Activated CD8-positive, alpha-beta T cell treated with anti-CD3 and anti-CD28 coated beads for 36 hours (primary cell): ENCODE measurements at places on chromosomes 4 and X. TPM values are rescaled to one million over a fixed set of nuclear protein-coding genes. Genes with fewer than 3 reads are reported as not detected.

FAM241A gene
- 4.1 TPM for total RNA-seq

GRCh38 chrX:136635235-136635634 is 12.7 kb upstream of the CD40LG start:
- peaks cover 71% of the 10 kb centered on the region for H3K4me1 ChIP-seq
- H3K36me3 ChIP-seq: no peaks in the 10 kb centered on the region
- peak overlapping the region; percentile 79 for H3K27ac ChIP-seq

LEF1 gene
- total RNA-seq: 182 TPM

- peaks cover 3% of the 10 kb centered on the region for H3K4me1 ChIP-seq
- DNase-seq: no peak
- no peak overlapping the region for H3K27ac ChIP-seq
- H3K4me3 ChIP-seq: no peak overlapping the region
- no peaks in the 10 kb centered on the region for H3K36me3 ChIP-seq
- peaks cover 9% of the 10 kb centered on the region for H3K27me3 ChIP-seq
Measured at GRCh38 chr4:55018521-55018920, 106.9 kb downstream of the KDR start.

- H3K4me1 ChIP-seq: peaks cover 61% of the 10 kb centered on the region
- H3K36me3 ChIP-seq: peaks cover 22% of the 10 kb centered on the region
- peak overlapping the region; percentile 91 for H3K27ac ChIP-seq
- DNase-seq: peak; percentile 30
- no peaks in the 10 kb centered on the region for H3K27me3 ChIP-seq
Measured at GRCh38 chrX:101415180-101416145, 7.4 kb downstream of the HNRNPH2 start.
